Right atrium auricular region (tissue), 2 donors: ENCODE measurements at places on chromosomes 6 and 20. TPM values are rescaled to one million over a fixed set of nuclear protein-coding genes. Genes with fewer than 3 reads are reported as not detected.

GRCh38 chr20:17525650-17526049 lies 5.5 kb downstream of the BFSP1 start:
- no peak for DNase-seq

The NELFE gene
- 81.7 TPM for total RNA-seq

DNA sequence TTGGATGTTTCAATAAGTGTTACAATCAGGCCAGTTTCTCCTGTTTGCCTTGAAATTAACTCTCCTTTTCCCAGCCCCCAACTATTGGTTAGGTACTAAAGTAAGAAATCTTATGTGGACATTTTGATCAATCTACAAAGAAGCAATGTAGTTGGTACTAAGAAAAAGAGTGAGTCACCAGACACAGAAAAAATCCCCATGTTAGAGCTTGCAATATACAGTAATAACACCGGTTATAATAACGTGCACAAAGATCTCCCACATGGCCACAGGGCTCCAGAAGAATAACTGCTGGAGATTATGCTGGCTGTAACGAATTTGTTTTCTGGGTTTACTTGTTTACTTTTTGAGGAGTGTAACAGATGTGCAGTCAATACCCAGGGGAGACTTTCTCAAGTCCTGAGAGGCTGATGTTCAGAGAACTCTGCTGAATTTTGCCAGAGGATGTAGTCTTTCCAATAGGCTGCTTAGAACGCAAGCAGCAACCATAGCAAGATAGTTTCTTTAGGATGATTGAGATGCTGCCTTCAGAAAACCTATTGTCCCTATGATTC lies 166.2 kb upstream of the SPACA1 start:
- DNase-seq: no peak

DNA sequence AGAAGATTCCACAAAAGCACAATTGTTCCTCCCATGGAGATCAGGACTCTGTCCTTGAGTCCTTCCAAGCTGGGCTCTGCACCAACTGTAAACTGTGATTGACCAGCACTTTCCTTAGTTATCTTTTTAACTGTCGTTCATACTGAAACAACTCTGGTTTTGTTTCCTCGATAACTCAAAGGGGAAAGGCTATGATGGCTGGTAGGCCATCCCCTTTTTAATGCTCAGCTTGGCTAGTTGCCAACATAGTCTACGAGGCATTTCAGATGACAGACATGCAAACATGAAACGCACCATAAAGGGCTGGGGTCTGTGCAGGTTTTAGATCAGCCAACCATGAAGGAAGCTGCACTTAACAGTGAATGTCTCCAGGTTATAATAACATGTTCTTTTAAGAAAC lies 497.1 kb upstream of the ARID1B start:
- no peak for DNase-seq

DNA sequence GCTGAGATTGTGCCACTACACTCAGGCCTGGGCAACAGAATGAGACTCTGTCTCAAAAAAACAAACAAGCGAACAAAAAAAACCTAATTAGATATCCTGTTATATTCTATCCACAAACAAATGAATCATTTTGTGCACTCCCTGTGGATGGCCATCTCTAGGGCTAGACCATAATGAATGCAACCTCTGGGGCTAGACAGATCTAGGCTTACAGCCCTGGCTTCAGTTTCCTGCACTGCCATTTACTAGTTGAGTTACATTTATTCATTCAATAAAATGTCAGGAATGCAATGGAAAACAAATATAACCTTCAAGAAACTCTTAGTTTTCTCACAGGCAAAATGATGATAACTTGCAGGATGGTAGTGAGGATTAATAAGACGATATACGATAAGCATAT lies 6.6 kb upstream of the RNF8 start:
- DNase-seq: no peak
